ENCODE measurements at places on chromosomes 12 and 14.

DNA sequence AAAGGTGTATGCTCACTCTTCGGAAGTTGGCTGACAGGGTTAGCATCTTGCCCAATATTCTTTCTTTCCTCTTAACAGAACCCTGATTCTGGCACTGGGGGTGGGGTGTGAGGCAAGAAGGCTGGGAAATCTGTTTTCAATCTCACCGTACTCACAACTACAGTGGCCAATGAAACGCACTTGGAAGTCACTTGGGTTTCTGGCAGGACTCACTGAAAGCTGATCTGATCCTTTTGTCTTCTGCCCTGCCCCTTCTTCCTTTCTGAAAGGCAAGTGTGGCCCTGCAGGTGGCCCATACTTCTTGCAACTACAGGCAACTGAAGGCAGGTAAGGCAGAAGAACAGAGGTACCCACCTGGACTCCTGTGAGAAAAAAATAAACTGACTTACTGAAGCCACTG, 106.9 kb downstream of the STXBP6 start:
- DNase-seq: no peak

- no peak for DNase-seq
Measured at GRCh38 chr14:93231129-93231979, 24.3 kb downstream of the UBR7 start.

DNA sequence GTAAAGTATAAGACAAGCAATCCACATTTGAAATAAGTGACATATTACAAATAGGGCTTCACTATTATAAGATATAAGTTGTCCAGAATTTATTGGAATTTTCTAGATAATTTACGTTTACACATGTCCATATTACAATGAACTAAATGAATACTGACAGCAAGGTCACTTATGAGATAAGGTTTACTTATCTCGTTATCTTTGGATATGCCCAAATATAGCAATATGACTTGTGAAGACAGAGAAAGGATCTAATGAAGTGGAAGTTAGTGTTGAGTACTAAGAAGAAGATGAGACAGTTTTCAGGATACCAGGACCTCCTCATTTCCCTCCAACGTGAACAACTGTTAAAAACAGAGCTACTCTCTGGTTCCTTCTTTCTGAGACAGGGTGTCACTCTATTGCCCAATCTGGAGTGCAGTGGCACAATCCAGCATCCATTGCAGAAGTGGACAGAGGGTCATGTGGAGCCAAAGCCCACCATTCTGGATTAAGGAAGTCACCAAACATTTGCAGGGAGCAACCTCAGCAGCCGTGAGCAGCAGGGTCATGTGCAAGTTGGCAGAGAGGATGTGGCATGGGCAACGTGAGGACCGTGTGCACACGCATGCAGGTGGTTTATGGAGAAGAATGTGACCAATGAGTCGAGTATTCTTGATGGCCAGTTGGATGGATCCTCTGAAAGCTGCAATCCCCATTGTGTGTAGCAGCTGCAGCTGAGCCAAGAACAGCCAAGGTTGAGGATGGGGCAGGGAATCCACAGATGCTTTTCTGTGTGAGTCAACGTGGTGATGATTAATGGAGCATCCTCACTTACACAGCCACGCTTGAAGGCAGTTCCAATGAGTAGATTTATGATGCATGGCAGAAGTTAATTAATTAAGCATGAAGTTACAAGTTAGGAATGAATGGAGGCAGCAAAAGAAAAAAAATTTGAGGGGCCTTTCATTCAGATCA, 111.0 kb downstream of the BICD1 start:
- DNase-seq: no peak

DNA sequence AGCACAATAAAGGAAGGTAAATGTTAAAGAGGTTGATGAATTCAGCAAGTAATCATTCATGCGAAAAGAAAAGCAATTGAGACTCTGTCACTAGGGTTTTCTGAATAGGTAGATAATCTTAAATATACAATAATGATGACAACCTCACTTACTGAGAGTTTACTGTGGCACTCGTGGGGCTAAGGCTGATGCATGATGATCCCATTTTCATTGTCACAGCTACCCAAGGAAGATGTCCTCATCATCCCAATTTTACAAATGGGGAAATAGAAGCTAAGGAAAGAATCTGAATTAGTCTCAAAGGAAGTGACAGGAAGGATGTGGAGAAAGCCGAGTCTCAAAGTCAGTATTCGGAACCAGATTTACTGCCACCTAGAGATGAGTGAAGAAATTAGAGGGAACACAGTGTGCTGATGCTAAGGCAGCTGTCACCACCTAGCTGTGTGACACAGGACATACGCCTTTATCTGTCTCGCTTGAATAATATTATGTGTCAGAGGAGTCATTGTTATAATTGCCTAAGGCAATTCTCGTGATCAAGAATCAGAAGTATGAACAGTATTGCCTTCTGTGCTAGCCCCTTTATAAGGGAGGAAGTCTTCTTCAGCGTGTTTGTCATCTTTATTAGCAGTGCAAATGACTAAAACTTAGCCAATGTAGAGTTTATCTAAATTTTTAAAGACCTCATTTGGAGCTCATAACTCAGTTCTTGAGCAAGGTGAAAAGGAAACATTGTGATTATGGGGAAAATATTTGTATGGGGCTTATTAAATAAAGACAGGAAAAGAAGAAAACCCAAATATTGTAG, 63.2 kb downstream of the ERGIC2 start:
- no peak for DNase-seq

All from coronary artery (tissue), 2 donors.